ENCODE measurements at places on chromosomes 2 and 18.

- no peak for DNase-seq
Observed at GRCh38 chr2:217153510-217153909, 293.6 kb upstream of the TNP1 start.

DNA sequence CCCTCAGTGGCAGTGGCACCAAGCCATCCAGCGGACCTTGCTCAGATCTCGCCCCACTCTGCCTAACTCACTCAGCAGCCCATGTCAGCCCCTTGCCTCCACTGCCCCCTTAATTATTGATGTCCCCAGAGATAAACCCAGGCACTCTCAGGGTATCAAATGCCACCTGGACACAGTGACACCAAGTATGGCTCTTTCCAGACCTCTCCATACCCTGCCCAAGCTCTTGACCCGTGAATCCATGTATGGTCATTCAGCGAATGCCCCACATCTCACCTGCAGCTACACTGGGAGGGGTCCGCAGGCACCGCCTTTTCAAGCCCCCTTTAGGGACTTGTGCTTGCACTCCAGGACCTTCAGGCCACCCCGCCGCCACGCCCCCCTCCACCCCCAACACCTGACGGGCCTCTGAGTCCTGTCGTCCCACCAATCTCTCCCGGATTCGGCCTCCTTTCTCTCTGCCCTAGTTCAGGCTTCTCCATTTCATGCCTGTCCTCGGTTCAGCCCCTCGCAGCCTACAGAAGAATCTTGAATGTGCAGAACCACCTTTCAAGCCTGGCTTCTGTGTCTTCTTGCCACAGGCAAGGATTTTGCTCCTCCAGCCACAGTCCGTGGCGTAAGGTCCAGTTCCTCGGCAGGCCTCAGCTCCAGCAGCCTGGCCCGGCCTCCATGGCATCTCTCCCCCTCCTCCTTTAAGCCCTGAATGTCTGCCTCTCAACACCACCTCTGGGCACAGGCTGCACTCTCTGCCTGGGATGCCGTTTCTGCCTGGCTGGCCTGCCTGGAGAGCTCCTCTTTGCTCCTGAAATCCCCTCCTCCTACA is 54.1 kb upstream of the ODC1 start:
- no peak for DNase-seq

DNA sequence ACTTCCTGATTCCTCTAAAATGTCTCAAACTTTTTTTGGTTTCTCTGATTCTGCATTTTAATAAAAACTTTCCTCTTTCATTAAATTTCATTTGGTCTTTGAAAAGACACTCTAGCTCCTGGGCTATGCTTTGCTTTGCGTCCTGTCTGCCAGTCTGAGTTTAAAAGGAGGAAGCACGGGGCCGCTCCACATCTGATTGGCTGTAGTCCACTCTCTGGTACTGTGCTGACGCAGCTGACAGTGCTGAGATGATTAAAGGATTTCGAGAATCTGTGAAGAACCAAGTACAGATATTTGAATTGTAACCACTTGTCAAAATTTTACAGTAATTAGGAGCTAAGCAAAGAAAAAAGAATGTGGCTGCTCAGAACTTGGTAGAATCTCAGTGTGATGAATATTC is 199.6 kb upstream of the HNMT start:
- DNase-seq = no peak

DNA sequence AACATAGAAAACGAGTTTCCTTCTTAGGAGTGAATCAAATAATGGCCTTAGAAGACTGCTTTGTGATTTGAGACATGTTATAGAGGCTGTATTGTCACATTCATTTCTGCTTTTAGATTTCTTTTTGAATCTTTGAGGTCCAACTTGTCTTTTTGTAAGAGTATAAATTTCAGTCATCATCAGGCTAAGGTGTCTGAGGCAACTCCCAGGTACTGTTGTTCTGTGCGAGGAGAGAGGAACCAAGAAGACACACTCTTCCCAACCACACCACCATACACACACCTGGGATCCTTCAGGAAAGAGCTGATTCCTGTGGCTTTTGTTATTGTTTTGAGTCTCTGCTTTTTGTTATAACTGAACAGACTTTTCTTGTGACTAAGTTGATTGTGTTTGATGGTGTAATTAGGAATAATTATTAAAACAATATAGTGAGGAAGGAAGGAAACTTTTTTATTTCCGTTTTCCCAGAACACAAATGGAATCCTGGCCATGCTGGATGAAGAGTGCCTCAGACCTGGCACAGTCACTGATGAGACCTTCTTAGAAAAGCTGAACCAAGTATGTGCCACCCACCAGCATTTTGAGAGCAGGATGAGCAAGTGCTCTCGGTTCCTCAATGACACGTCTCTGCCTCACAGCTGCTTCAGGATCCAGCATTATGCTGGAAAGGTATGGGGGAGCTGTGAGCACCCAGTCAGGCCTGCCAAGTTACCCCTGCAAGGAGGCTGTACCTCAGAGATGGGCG is 140.4 kb downstream of the MYO1B start:
- no peak for DNase-seq

DNA sequence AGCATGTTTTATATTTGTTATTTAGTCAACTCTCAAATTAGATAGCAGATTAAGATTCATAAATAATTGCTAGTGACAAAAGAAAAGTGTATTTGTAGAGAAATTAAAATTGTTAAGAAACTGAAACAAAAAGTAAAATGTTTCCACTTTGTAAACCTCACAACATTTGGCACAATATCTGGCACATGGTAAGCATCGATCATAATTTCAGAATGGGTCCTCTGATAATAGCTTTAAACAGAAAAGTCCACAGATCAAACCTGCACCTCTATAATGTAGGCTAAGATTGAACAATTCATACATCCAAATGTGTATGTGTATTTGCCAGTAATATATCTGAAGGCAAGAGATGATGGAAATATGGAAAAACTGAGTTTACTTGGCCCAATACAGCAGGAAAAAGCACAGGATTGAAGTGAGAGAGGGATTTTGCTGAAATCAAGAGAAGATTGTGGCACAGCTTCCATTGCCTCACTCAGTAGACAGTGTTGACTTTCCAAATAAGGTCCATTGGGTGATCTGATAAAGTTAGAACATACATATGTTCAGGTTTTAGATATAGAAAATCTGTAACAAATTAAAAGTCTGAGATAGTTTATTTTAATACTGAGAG is 39.4 kb downstream of the COBLL1 start:
- DNase-seq = no peak

DNA sequence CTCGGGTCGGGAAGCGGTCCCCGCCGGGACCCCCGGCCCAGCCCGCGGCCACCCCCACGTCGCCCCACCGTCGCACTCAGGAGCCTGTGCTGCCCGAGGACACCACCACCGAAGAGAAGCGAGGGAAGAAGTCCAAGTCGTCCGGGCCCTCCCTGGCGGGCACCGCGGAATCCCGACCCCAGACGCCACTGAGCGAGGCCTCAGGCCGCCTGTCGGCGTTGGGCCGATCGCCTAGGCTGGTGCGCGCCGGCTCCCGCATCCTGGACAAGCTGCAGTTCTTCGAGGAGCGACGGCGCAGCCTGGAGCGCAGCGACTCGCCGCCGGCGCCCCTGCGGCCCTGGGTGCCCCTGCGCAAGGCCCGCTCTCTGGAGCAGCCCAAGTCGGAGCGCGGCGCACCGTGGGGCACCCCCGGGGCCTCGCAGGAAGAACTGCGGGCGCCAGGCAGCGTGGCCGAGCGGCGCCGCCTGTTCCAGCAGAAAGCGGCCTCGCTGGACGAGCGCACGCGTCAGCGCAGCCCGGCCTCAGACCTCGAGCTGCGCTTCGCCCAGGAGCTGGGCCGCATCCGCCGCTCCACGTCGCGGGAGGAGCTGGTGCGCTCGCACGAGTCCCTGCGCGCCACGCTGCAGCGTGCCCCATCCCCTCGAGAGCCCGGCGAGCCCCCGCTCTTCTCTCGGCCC is 13.6 kb downstream of the SPEG start:
- peak; percentile 71 for DNase-seq

All from iPS-NIHi11 (cell line).